ENCODE measurements at places on chromosomes 5 and 9. TPM values are rescaled to one million over a fixed set of nuclear protein-coding genes. Genes with fewer than 3 reads are reported as not detected.
A peak's percentile ranks its signal among the peaks of the same experiment; 100 is the strongest.

Gene PCDHA1
- total RNA-seq, result not detected

Gene PCSK1
- 0.09 TPM for total RNA-seq

Gene IFNB1
- not detected for total RNA-seq

Gene PCDHB5
- 0.42 TPM for total RNA-seq

Gene MED7
- total RNA-seq, result 7.4 TPM

Gene MACIR
- 18.6 TPM for total RNA-seq

DNA sequence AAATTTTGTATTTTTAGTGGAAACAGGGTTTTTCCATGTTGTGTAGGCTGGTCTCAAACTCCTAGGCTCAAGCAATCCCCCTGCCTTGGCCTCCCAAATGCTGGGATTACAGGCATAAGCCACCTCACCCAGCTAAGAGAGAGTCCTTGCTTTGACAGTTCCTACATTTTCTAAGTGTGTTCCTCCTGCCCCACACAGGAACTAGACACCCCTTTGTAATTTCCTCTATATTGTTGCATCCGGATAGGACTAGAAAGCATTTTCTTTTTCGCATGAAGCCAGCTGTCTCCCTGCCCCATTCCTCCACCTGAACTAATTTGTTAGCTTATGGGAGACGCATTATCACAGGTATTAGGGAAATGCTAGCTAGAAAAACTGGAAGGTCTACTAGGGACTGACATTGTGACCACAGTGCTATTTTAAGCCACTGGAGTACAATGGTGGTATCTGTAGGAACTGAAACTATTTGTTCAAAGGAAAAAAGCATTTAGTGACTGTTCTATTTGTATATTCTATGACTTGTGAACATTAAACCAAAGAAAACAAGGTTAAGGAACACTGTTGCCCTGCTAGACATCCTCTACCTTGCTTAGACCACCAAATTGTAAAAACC is 214.1 kb downstream of the SMARCA2 start:
- no peak for DNase-seq

- DNase-seq, result no peak
These were observed 73.7 kb downstream of the FEM1C start for GRCh38 chr5:115470921-115471320.

DNA sequence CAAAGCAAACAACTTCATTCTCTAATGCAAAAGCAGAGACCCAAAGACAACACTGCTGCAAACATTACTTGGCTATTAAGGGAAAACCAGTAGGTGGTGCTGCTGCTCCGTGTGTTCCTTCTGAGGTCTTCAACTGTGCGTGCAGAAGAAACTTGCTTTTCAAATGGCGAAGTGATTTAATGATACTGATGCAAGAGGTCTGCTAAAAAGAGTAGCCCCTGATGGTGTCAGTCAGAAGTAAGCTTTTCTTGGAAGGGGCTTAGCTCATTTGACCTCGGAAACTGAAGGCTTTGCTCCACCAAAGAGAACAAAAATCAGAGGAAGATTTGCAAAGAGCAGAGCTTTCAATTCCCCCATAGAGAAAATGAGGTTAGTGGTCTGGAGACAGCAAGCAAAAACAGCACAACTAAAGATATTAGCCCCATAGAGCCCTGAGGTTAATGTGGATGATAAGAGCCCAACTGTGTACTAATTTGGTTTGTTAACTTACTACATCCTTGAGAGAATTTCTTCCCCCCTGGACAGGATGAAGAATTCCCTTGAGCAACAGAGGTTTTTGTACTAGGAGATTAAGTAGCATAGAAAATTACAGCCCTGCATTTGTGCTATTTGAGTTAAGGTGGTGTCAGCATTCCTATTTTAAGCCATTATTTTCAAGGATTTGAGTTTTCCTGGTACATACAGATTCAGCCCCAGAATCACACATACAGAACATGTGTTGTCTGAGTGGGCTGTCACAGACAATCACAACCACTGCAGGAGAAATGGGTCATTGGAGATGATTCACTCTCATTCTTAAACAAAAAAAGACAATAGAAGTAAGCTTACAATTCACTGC is 153.2 kb upstream of the C9orf72 start:
- peak; percentile 53 for DNase-seq

DNA sequence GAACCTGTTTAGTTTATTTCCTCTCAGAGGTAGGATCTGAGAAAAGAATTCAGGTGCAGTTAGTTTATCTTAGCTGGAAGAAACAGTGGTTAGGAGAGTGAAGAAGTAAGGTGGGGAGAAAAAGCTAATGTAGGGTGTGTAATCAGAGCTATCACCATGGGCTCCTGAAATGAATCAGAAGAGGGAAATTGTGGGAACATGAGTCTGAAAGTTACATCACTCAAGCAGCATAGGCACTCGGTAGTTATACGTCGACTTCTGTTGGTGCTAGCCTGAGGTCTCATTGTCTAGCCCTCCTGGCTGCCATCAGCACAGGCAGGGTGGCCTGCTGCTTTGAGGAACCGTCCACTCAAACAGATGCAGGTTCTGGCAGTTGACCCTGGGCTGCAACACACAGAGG is 56.7 kb upstream of the NPR3 start:
- no peak for DNase-seq

DNA sequence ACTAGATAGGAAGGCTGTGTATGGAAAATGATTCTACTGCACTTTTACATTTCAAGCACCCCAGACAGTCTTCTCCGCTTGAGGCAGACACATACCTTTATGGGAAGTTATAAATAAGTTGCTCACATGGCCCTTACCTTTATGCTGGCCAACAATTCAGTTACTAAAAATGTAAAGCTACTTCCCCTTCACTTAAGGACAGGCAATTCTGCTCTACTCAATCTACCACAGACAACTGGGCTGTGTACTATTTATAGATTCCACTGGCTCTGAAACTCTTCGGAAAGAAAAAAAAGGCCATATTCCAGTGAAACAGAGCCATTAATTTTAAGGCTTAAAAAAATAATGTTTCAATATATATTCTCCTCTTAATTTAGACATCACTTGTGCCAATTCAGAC is 59.4 kb downstream of the ELAVL2 start:
- no peak for DNase-seq

DNA sequence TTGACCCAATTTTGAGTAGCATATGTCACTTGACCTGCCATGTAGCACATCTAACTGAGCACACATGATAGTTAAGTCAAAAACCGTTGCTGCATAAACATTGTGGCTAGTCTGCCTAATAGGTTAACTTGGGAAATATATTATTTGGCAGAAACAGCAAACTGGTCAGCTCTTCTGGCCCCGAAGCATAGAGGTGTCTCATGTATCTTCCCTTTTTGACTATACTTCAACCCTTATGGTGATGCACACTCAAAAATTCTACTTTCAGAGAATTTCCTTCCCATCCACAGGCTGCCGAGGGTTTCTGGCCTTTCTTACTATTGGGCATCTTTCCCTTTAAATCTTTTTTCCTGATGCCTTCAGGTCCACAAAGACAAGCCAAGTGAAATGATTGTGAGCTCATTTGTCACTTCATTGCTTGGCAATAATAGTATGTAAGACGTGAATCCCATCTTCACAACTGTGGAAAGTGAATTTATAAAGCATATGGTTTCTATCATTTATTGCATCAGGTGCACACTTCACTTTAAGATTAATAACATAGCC is 41.2 kb downstream of the MOCS2 start:
- no peak for DNase-seq

GRCh38 chr9:19184144-19184917 is 46.2 kb upstream of the DENND4C start:
- no peak for DNase-seq

DNA sequence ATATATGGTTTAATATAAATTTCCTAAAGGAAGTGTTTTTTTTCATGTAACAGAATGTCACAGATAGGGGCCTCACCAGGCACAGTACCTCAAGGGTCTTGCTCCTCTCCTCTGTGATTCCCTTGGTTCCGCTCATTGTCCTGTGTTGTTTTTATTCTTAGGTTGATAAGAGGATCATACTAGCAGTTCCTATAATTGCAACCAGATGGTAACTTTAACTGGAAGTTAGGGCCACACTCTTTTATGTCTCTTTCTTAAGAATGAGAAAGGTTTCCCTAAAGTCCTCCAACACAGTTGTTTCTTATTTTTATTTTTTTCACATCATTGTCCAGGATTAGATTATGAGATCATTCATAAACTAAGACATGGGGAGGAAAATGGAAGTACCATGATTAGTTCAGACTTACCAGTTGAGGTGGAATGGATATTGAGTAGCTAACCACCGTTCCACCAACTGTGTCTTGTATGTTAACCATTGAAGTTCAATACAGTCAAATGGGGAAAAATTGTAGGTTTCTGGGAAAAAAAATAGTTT is 41.1 kb downstream of the FAM174A start:
- DNase-seq, result no peak
